GM23338 (cell line): ENCODE measurements at places on chromosomes 6 and 20. TPM values are rescaled to one million over a fixed set of nuclear protein-coding genes. Genes with fewer than 3 reads are reported as not detected.

Gene ATP6V1G2
- polyA plus RNA-seq, result 2.2 and 2.7 TPM in 2 replicates

Gene FHL5
- not detected in 2 replicates for polyA plus RNA-seq

Gene CRIP3
- 36.0 and 39.9 TPM in 2 replicates for polyA plus RNA-seq

Gene GLYATL3
- not detected in 2 replicates for polyA plus RNA-seq
